NB4 (cell line): ENCODE measurements at places on chromosomes 4 and X.

DNA sequence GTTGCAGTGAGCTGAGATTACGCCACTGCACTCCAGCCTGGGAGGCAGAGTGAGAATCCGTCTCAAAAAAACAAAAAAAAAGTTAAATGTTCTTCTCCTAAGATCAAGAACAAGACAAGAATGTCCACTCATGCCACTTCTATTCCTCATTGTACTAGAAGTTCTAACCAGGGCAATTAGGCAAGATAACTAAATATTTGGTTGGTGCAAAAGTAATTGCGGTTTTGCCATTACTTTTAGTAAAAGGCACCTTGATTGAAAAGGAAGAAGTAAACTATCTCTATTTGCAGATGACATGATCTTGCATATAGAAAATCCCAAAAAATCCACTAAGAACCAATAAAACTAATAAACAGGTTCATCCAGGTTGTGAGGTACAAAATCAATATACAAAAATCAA, 24.0 kb upstream of the SLC7A3 start:
- no peak for DNase-seq

- DNase-seq, result no peak
Observed at GRCh38 chrX:10086676-10087075, 70.1 kb upstream of the CLCN4 start.

DNA sequence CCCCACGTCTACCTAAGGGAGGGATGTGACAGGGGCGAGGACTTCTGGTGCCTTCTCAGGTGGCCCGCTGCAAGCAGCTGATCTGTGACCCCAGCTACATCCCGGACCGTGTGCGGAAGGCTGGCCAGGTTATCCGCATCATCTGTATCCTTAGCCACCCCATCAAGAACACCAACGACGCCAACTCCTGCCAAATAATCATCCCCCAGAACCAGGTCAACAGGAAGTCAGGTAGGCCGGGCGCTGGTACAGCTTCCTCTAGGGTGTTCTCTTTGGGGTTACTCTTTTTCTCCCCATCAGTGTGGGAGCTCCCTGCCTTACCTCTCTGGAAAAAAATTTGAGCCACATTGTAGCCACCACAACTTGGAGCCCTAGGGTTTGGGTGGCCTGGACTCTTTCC, 2.4 kb upstream of the FAM50A start:
- no peak for DNase-seq

GRCh38 chr4:144670776-144671175, 24.8 kb downstream of the HHIP start:
- DNase-seq, result no peak

DNA sequence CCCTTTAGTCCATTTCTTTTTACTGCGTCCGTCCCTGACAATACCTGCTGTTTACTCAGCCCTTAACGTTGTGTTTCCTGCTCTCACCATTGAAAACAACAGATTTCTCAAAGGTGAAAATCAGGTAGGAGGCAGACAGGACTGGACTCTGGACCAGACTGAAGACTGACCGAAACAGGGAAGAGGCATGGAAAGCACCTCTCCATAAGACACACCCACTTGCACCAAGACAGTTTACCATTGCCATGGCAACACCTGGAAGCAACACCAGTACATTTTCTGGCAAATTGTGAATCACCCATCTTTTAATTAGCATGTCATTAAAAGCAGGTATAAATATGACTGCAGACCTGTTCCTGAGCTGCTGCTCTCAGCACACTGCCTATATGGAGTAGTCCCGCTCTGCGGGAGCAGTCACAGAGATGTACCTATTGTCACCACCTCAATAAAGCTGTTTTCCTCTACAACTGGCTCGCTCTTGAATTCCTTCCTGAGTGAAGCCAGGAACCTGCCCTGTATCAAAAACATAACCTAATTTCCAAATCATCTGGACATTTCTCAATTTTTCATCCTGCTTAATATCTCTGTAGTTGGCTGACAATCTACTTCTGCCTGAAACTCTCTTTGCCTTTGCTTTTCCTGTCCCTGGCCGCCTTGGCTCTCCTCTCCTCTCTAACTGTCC, 117.0 kb downstream of the RNF150 start:
- no peak for DNase-seq

GRCh38 chrX:110046001-110046400, 43.1 kb downstream of the TMEM164 start:
- DNase-seq, result no peak
